Hepatocyte (in vitro differentiated cells): ENCODE measurements at places on chromosomes 6 and 20. TPM values are rescaled to one million over a fixed set of nuclear protein-coding genes. Genes with fewer than 3 reads are reported as not detected.

RSPO3 gene
- 1.9 and 4.8 TPM in 2 replicates for total RNA-seq

MYB gene
- total RNA-seq, result 0.17 and 0.48 TPM in 2 replicates

SLC22A1 gene
- 6.1 and 6.7 TPM in 2 replicates for total RNA-seq

HSPA1L gene
- total RNA-seq, result 1.4 and 2.2 TPM in 2 replicates

WFDC5 gene
- total RNA-seq, result 0.47 TPM in 1 of 2 replicates, not detected in the other

DEFB115 gene
- not detected in 2 replicates for total RNA-seq

GRIK2 gene
- total RNA-seq, result 5.1 and 6.2 TPM in 2 replicates

NRSN1 gene
- total RNA-seq, result not detected in 2 replicates

OPRL1 gene
- 1.1 and 1.5 TPM in 2 replicates for total RNA-seq

DNA sequence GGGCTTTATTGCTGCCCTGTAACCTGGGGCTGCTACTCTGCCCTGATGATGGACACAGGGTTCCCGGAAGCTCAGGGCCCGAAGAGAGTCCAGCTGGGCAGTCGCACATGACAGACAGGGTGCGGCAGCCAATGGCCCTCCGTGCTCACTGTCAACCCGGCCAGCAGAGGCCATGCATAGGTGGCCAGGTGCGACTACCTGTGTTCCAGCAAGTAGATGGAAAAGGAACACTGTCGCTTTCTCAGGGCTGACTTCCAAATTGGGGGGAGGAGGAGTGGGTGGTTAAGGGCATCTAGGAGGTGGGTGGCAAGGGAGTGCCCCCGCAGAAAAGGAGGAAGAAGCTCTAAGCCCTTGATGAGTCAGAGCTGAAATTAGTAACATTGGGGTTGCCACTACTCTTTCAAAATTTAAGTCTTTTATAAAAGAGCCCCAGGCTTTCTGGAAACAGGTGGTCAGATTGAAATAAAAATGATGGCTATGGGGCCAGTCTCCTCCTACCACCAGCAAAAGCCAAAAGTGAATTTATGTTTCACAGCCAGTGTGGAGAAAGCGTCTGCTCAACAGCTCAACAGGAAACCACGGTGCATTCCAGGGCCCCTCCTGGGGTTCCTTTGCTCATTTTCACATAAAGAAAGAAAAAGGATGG, 2.3 kb upstream of the RAMACL start:
- no peak for DNase-seq
- H3K27ac ChIP-seq, result no peak overlapping the region
- H3K36me3 ChIP-seq, result no peaks in the 10 kb centered on the region
- H3K4me3 ChIP-seq, result no peak overlapping the region
- no peaks in the 10 kb centered on the region for H3K4me1 ChIP-seq

GRCh38 chr6:106511288-106512047, 117.8 kb downstream of the RTN4IP1 start:
- peak; percentile 41 for DNase-seq
- H3K4me3 ChIP-seq, result peak overlapping the region; percentile 73
- no peak overlapping the region for H3K27ac ChIP-seq
- peaks cover 22% of the 10 kb centered on the region for H3K4me1 ChIP-seq

GRCh38 chr20:37892001-37892400, 10.9 kb upstream of the VSTM2L start:
- DNase-seq, result no peak
- no peaks in the 10 kb centered on the region for H3K4me1 ChIP-seq
- no peaks in the 10 kb centered on the region for H3K27me3 ChIP-seq

DNA sequence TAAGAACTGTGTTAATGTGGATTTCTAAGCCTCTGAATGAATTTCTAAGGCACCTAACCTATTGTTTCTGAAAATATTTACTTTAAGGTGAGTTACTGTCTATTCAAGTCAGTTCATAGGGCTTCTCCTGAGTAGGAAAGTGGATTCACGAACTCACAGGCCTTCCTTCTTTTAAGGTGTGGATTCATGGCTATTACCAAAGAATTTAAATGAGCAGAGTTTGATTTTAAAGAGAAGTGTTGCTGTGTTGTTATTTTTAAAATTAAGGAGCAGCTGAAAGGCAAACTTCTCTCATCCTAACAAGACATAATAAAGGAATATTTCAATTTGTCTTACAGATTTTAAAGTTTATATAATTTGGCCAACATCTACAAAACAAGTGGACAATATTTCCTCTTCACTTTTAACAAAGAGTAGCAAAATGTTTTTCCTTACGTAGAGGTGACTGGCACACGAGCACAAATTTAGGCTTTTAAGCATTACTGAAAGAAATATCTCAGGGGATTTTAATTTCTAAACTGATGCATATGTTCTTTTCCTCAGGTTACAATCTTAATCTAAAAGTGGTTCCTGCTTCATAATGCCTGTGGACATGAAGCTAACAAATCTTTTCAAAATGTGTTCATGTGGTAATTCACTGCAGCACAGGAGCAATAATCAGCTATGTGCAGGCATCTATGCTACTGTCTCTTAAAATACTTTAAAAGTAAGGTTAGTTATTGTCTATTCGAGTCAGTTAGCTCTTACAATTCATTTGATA, 602 bp upstream of the TSPYL4 start:
- H3K4me1 ChIP-seq, result peaks cover 34% of the 10 kb centered on the region
- H3K4me3 ChIP-seq, result peak overlapping the region; percentile 69
- no peaks in the 10 kb centered on the region for H3K27me3 ChIP-seq
- H3K27ac ChIP-seq, result peak overlapping the region; percentile 97
- H3K36me3 ChIP-seq, result no peaks in the 10 kb centered on the region

DNA sequence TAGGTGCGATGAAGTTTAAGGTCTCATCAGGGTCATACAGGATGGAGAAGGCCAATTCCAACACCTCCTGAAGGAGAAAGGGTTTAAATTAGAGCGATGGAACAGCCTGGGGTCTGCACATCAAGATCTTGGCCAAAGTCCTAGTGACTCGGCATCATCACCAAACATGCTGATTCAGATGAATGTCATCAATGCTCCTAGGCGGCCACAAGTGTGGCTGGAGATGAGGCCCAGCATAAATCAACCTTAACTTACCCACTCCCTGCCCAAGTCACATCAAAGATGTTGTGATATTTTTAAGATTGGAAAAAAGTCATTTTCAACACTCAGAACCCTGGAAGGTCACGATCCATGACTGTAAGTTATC, 37.5 kb downstream of the ELMO2 start:
- H3K36me3 ChIP-seq, result no peaks in the 10 kb centered on the region
- peak overlapping the region; percentile 33 for H3K27ac ChIP-seq
- no peak overlapping the region for H3K4me3 ChIP-seq
- no peaks in the 10 kb centered on the region for H3K27me3 ChIP-seq
- peaks cover 11% of the 10 kb centered on the region for H3K4me1 ChIP-seq
- DNase-seq, result no peak

DNA sequence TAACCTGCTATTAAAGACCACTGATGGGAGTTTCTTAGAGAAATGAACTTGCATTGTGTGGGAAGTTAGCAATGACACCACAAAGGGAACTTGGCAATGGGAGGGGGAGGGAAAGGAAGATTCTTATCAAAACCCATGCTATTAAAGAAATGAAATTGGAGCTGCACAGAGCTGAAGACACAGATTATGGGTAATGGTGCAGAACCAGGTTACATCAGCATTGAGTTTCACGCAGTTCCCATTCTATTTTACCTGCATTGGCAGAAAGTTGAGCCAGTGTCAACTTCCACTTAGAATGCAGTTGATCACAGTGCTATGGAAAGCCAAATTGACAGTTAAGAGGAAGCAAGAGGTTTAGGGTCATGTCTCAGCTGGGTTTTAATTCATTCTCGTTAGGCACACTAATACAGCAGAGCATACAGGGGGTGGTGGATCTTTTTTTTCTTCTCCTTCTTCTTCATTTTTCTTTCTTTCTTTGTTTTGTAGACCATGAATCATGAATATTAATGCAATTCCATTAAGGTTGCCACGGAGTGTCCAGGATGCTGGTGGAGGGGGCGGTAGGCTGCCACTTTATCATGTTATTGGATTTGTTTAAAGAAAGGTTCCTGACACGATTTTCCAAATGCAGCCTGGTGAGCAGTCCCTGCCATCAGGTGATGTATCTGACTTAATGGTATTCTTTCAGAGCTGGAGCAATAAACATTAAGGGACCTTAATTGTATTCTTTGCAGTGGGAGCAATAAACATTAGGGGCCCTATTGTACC, 1092.0 kb upstream of the MAP3K7 start:
- no peaks in the 10 kb centered on the region for H3K4me1 ChIP-seq
- no peak overlapping the region for H3K4me3 ChIP-seq
- no peaks in the 10 kb centered on the region for H3K36me3 ChIP-seq
- DNase-seq, result no peak
- no peak overlapping the region for H3K27ac ChIP-seq

DNA sequence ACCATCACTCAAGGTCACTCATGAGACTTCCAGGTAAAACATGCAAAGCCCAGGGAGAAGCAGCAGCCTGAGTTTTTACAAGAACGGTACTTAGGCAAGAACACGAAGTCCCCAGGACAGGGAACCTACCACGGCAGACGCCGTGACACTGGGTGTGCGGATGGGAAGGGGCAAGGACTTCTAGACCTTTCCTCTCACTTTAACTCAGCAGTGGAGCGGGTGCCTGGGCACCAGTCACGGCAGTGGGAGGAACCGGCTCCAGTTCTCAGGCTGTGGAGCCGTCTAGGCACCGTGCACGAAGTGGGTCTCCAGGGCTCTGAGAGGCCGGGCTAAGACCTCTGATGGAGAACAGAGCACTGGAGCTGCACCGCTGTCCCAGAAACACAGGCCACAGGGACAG, 2.5 kb downstream of the ZBTB46 start:
- no peak overlapping the region for H3K4me3 ChIP-seq
- no peaks in the 10 kb centered on the region for H3K36me3 ChIP-seq
- peaks cover 2% of the 10 kb centered on the region for H3K4me1 ChIP-seq
- H3K27me3 ChIP-seq, result peaks cover 17% of the 10 kb centered on the region
- H3K27ac ChIP-seq, result no peak overlapping the region

GRCh38 chr6:2942914-2943563, 28.3 kb downstream of the SERPINB6 start:
- H3K36me3 ChIP-seq, result no peaks in the 10 kb centered on the region
- no peaks in the 10 kb centered on the region for H3K27me3 ChIP-seq
- no peak overlapping the region for H3K4me3 ChIP-seq
- DNase-seq, result no peak
- no peaks in the 10 kb centered on the region for H3K4me1 ChIP-seq

GRCh38 chr20:676967-677366, 1.4 kb upstream of the SCRT2 start:
- no peak overlapping the region for H3K27ac ChIP-seq
- no peaks in the 10 kb centered on the region for H3K36me3 ChIP-seq

DNA sequence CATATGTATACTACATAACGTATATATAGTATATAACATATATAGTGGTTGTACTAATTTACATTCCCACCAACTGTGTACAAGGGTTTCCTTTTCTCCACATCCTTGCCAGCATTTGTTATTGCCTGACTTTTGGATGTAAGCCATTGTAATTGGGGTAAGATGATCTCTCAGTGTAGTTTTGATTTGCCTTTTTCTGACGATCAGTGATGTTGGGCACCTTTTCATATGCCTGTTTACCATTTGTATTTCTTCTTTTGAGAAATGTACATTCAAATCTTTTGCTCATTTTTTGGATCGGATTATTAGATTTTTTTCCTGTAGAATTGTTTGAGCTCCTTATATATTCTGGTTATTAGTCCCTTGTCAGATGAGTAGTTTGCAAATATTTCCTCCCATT, 11.4 kb downstream of the SYNJ2 start:
- no peak for DNase-seq
- H3K4me1 ChIP-seq, result peaks cover 30% of the 10 kb centered on the region
- no peak overlapping the region for H3K27ac ChIP-seq
- H3K36me3 ChIP-seq, result no peaks in the 10 kb centered on the region
- H3K4me3 ChIP-seq, result no peak overlapping the region

GRCh38 chr20:63854069-63854765, 7.1 kb upstream of the ABHD16B start:
- H3K4me3 ChIP-seq, result no peak overlapping the region
- no peaks in the 10 kb centered on the region for H3K36me3 ChIP-seq
- peaks cover 36% of the 10 kb centered on the region for H3K4me1 ChIP-seq
- H3K27ac ChIP-seq, result no peak overlapping the region
